ENCODE measurements at places on chromosomes 2 and 18. TPM values are rescaled to one million over a fixed set of nuclear protein-coding genes. Genes with fewer than 3 reads are reported as not detected.

DNA sequence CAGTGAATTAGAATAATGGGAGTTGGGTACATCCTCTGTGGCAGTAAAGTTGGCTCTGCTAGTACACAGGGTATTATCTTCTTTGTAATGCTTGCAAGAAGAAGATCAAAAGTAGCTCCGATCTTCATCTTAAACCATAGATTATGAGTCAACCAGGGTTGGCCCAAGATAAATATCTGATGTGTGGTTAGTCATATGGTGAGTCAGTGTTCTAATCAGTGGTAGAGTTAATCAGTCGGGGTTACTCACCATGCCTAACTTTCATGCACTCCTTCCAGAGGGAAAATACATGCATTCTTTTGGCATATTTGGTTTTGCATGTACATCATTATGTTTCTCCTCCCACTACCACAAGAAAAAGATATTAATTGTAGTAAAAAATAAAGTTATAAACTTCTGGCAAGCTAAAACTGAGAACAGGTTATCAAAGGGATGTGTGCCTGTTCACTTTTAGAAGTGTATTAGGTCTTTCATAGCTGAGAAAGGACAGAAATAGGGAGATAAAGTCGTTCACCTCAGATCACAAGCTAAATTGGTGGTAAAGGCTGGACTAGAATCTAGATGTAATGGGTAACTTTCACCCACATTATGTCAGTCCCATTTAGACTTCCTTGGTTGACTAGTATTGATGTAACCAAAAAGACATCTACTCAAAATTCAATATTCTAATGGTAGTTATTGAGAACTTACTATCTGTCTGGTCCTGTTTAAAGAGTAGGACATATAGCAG lies 684.4 kb downstream of the IRS1 start:
- peak; percentile 59 for DNase-seq

DNA sequence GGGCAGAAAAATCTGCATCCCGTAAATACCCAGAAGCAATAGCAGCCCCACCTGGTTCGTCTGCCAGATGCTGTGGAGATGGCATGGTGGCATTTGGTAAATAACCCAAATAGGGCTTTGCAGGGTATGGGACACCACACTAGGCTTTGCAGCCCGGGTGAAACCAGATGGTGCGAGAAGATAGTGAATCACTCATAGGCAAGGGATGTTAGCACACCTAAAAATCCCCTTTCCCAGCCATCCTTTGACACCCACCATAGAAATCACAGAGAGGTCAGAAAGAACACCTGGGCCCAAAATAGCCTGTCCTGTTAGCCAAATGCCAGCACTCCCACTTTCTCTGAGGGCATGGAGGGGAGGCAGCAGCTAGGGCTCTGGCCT lies 47.6 kb downstream of the BCL11A start:
- DNase-seq: no peak

DNA sequence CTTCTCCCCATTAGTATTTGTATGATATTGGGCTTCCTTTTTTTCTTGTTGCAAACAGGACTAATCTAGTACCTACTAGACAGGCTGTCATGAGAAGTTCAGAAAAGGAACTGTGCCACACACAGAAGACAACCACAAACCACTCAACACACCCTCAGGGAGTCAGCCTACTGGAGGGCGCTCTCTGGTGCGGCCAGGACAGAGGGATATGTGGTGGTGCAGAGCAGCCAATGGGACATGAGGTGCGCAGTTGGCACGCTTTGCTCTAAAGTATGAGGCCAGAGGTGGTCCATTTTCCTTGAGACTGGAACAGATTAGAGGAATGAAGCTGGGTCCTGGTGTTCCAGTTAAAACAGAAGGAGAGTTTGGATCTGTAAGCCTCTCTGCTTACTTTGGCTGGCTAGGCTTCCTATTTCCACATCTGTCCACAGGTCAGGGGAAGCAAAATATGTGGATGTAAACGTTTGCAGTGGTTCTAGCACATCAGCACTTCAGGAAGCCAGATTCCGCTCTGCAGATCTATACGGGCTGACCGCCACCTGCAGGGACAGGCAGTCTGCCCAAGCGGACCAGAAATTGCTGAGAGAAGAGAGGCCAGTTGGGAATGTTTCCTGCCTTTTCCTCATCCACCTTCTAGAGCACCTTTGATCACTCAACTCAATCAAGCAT lies 114.1 kb downstream of the GFPT1 start:
- peak; percentile 20 for DNase-seq

LGALSL gene
- 27.9 TPM for polyA plus RNA-seq

MPV17 gene
- 131 TPM for polyA plus RNA-seq

DNA sequence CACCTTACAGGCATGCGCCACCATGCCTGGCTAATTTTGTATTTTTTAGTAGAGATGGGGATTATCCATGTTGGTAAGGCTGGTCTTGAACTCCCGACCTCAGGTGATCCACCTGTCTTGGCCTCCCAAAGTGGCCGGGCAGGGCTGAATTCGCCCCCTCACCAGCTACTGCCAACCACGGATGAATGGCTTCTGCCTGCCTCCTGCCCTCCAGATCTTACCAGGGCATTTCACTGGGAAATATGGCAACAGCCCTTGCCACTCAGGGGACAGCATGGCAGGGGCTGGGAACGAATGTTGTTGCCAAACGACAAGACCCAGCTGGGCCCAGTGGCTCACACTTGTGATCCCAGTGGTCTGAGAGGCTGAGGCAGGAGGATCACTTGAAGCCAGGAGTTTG lies 1.8 kb upstream of the ALPP start:
- DNase-seq: peak; percentile 2

DNA sequence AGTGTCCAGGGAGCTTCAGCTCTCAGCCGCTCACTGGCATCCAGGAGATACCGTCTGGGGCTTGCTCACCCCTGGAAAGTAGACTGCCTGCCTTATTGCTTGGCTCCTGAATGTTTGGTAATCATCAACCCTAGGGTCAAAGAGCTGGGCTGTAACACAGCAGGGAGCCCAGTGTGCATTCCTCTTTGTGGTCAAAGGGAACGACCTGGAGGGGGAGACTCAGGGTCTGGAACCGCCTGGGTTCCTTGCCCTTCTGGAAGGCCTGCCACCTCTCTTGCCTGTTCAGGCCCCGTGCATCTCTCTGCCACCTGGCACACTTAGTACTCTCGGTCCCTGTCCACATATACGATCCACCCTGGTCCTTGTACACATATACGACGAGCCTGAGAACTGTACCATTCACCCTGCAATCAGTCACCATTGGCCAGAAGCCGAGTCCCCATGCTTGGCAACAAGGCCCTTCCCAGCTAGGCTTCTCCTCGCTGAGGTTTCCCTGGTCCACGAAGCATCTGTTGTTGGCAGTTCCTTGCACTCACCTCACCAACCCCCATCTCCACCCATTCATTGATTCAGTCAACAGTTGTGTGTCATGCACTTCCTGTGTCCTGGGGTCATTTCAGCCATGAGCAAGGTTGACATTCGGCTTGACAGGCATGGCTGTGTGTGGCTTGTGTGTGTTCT lies at the start of gene NAT8:
TSS of gene NAT8 (minus strand) at position 85 of the 681 bp plus-strand sequence. CDS start 794 bp downstream, outside the sequence.
- no peak for DNase-seq

SH3BP4 gene
- 23.3 TPM for polyA plus RNA-seq

DNA sequence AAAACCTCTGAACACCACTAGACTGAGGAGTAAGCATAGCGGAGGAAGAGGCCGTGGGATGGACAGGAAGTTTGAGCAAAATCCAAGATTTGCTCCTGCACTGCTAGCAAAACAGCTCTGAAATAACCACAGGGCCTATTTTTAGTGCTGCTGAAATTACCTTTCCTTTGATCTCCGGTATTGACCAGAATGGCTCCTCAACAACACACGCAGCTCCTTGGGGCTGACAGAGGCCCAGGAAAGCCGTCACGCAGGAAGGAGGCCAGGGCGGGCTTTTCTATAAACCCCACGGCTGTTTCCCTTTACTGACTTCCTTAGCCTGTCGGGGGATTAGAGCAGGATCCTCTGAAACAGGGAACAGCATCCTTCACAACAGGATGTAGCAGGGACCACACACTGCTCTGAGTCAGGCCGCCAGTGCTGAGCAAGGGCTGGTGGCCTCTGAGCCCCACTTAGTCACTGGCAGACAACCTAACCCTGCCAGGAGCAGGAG lies 80.8 kb upstream of the LCLAT1 start:
- DNase-seq: no peak

CCDC85A gene
- polyA plus RNA-seq: 4.4 TPM

DNA sequence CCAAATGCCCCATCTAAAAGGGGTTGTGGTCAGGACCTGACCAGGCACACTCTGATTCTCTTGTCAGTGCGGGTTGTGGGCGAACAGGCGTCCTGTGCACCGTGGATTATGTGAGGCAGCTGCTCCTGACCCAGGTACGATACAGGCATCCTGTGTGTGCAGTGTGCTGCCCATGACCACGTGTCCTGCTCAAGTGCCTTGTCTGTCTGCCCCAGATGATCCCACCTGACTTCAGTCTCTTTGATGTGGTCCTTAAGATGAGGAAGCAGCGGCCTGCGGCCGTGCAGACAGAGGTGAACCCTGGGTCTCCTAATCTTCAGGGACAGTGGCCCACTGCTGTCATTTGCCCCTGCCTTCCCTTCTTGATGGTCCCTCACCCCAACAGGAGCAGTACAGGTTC lies 14.6 kb downstream of the PTPN18 start:
- DNase-seq: no peak

DNA sequence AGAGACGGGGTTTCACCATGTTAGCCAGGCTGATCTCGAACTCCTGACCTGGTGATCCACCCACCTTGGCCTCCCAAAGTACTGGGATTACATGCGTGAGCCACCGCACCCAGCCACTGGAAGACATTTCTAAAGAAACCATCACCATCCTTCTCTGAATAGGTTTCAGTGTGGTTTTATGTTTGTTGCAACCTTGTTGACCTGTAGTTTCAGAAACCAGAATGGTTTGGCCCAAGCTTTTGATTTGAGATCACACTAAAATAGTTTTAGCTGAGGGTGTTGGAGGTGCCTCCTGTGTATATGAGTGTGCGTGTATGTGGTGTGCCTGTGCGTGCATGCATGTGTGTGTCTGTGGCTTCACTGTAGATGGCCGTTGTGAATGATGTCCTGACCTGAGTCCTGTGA lies 26.2 kb downstream of the INPP4A start:
- DNase-seq: no peak

COL4A4 gene
- 0.79 TPM for polyA plus RNA-seq

Data from hepatocyte (in vitro differentiated cells).